ENCODE measurements at places on chromosomes 2 and 18.

DNA sequence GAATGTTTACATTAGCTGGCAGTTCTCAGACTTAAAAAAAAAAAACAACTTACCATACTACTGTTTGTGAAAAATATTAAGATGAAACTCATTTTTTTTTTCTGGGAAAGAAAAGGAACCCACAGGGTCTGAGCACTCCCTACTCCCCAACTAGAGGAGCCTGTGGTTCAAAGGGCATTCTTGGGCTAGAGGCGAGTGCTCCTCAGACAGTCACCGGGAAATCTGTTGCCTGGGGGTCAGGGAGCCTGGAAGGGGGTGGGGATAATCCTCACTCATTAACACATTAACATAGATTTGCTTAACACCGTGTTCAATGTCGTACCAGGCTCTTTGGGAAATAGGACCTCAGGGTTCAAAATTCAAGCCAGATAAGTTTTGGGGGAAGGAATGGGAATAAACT is 57.6 kb downstream of the LAMA3 start:
- DNase-seq, result no peak

DNA sequence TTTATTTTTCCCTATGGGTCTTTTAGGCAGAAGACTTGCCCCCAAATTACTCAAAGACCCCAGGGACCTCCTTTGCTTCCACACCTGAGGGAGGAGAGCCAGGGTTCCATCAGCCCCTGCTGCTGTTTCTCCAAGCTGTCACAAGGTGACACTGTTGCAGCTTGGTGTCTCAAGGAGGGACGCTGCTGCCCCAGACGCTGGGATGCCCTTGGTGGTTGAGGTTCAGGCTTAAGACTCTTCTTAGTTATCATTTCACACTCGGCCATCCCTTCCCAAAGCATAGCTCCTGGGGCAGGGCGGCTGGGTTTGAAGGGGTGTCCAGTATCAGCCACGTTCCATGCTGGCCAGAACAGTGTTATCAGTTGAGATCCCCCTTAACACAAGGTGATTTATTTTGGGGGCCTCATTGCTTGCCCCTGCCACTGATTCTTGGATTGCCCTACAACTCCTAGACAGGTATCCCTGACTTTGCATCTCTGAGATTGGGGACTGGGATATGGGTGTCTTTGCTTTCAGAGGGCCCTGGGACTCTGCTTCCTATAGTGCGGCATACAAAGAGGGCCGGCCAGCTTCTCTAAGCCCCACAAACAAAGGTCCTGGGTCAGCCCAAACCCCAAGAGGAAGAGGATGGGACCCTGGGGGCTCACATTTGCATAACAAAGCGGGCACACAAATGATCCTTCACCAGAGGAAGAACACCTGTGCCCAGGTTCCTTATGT is 22.7 kb downstream of the GPR55 start:
- DNase-seq, result no peak

- no peak for DNase-seq
These were observed 13.4 kb upstream of the TLK1 start for GRCh38 chr2:171174075-171174474.

DNA sequence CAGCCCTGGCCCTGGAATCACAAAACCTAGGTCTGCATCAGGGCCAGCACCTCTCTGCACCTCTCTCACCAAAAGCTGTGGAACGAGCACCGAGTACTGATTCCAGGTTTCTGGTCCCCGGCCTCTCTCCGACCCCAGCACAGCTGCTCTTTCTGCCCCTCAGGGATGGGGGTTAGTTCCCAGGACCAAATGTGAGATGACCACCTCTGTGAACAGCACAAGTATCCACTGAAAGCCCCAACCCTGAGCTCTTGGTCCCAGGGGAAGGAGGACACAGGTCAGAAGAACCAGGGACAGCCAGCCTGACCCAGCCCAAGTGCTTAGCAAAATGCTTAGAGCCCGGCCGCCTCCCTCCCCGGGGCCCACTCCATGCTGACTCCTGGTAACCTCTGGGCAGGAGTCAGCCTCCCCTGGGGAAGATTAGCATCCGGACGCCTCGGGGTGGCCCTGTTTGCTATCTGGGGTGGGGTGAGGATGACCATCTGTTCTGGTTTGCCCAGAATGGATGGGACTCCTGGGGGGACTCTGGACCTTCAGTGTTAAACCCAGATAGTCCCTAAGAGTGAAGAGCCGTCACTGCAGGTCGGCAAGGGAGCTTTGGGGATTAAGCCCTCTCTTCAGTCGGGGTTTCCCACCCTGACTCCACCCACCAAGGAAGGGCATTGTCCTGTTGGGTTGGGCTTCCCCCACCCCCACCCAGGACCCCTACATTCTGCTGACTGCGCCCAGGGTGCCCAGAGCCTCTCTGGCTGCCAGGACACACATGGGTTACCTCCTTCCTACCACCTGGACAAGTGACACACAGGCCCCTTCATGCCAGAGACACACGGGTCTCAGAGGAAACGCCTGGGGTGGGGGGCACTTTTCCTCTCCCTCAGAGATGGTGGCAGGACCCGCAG is 9.4 kb upstream of the GPR55 start:
- no peak for DNase-seq

GRCh38 chr2:120109186-120110061 is 96.5 kb downstream of the EPB41L5 start:
- no peak for DNase-seq

- DNase-seq, result no peak
These were observed 108.0 kb downstream of the PLB1 start for GRCh38 chr2:28603821-28604220.

GRCh38 chr2:42939411-42940206 is 147.2 kb upstream of the HAAO start:
- no peak for DNase-seq

- no peak for DNase-seq
These were observed 21.3 kb upstream of the CDC42EP3 start for GRCh38 chr2:37692711-37693110.

- peak; percentile 65 for DNase-seq
These were observed 104.2 kb downstream of the SPTBN1 start for GRCh38 chr2:54560146-54560881.

GRCh38 chr2:152005607-152006006 is 93.2 kb downstream of the CACNB4 start:
- no peak for DNase-seq

DNA sequence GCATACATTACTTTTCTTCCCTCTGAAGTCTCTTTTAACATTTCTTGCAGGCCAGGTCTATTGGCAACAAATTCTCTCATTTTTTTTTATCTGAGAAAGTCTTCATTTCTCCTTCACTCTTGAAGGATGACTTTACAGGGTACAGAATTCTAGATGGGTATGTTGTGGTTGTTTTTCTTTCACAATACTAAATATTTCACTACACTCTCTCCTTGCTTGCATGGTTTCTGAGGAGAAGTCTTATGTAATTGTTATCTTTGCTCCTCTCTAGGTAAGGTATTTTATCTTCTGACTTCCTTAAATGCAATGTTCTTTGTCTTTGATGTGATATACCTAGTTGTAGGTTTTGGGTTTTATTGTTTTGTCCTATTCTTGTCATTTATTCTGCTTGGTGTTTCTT is 371.1 kb downstream of the FIGN start:
- no peak for DNase-seq

GRCh38 chr2:78686625-78687153 is 338.8 kb upstream of the REG3G start:
- no peak for DNase-seq

GRCh38 chr2:101981504-101981903 is 10.3 kb upstream of the IL1R2 start:
- no peak for DNase-seq

- no peak for DNase-seq
These were observed 77.2 kb downstream of the GLI2 start for GRCh38 chr2:120812866-120813265.

- no peak for DNase-seq
These were observed 16.1 kb upstream of the CD207 start for GRCh38 chr2:70851704-70852103.

DNA sequence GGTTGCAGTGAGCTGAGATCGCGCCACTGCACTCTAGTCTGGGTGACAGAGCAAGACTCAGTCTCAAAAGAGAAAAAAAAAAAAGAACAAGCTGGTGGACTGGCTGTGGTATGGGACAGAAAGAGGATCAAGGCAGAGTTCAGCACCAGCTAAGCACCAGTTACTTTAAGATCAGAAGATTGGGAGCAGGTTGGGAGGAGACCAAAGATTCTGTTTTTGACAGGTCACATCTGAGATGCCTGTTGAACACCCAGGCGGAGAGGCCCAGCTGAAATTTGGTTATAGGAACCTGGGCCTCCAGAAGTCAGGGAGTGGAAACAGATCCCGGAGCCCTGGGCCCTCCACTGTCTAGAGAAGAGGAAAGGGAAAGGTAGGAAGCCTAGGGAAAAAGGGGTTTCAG is 53.2 kb upstream of the POMC start:
- no peak for DNase-seq

DNA sequence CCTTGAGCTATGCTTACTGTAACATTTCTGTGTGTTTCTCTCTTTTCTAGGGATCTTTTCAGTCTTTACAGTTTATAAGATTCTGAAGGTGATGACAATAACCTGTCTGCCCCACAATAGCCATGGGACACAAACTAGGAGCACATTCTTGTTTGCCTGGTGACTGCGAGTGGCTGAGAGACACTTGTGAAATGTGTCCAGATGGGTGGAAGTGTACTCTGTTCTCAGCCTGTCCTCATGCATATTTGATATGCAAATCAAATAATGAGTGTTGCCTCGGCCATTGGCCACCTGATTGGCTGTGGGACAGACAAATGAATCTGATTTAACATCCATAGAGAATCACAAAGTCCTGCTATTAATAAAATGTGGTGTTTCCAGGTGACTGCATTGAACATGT is 246.2 kb downstream of the HNMT start:
- DNase-seq, result no peak

DNA sequence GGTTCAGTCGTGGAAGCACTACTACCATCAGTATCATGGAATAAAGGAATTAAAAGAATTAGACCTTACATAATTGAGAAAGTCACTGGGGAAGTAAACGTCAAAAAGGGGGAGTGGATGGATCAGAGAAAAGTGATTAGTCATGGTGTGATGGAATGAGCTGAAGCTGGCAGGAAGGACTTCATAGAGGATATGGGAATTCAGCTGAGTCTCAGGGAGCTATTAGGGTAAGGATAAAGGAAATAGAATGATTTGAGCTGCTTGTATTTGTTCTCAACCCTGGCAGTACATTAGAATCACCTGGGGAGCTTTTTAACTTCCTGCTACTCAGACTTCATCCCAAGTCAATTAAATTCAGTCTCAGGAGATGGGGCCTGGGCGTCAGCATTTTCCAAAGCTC is 53.4 kb upstream of the SETBP1 start:
- DNase-seq, result no peak

GRCh38 chr18:11884396-11885030 is 23.6 kb downstream of the MPPE1 start:
- no peak for DNase-seq

DNA sequence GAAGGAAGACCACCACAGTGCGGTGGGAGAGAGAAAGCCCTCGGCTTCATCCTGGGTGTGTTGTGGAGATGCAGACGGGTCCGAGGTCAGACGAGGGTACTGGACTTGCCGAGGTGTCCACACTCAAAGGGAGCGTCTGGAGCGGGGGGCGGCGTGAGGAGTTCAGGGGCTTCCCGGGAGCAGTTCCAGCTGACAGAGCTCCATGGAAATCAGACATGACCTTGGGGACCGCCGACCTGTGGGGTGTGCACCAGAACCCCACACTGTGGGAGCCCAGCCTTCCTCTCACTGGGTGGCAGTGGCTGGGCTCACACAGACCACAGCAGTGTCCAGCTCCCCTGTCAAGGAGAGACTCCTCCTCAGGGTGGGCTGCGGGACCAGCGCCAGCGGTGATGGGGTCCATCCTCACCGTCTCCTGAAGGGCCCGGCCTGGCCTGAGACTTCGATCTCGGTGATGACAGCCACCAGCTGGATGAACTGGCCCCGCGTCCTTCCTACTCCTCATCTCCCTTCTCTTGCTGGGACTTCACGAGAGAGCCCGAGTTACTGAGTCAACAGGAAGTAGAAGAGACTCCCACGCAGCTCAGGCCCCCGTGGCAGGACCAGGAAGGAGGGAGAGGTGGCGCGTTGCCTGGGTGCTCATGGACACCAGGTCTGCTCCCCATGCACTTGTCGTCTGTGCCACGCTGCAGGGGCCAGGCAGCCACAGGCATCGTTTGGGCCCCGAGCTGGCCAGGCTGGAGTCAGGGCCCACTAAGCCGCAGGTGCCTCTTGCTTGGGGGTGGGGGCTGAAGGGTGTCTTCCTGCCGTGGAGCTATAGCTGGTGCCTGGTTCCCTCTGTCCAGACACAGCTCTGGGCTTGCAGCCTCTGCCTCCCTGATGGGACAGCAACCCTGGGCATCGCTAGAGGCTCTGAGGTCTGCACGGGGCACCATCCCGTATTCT is 101.9 kb upstream of the CTDP1 start:
- DNase-seq, result peak; percentile 47

DNA sequence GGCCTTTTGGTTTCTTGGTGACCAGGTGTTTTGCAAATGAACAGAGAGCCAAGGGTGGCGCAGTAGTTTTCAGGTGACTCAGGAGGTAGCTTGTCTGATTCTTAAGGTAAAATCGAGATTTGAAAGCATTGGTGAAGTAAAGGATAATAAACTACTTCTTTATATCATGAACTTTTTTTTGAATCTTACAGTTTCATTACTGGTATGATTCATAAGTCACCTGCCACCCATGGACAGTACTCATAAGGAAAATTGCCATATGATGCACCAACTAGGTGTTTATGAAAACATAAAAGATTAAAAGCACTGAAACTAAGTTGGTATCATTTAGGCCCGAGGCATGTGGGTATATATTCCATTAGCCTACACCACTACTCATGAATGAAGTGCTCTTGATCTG is 84.1 kb upstream of the MGAT5 start:
- DNase-seq, result no peak

DNA sequence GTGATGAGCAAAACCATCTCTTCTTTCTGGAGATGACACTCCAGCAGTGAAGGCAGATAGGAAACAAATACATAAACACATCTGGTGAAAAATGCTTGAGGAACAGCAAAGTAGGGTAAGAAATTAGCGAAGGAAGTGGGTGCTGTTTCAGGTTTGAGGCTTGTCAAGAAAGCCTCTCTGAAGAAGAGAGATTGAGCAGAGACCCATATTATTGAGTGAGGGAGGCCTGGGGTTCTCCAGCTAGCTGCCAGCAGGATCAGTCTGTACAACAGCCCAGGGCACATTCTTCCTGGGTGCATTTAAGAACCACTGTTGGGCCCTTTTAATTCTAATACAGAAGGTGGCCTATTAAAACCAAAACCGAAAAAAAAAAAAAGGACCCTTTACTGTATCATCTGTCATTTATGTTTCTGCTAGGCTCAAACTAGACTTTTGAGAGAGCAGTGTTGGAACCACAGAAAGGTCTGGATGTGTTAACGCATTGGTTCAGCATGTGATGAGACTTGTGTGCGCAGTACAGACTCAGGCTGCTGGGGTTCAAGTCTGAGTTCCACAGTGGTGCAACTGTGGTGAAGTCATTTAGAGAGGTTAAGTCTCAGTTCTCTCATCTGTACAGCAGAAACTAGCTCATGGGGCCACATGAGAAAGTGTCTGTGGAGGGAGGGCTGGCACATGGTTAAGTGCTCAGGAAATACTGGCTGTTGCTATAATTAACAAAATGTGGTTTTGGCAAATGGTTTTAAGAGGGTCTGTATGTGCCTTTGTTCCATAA is 28.9 kb downstream of the MGAT5 start:
- DNase-seq, result no peak

- DNase-seq, result no peak
These were observed 14.8 kb downstream of the COL5A2 start for GRCh38 chr2:189164746-189165145.

Measured in RWPE2 (cell line).